CD4-positive, alpha-beta T cell treated with Interleukin-10 for 1 hour (primary cell): ENCODE measurements at places on chromosomes 7 and 10.
A peak's percentile ranks its signal among the peaks of the same experiment; 100 is the strongest.

DNA sequence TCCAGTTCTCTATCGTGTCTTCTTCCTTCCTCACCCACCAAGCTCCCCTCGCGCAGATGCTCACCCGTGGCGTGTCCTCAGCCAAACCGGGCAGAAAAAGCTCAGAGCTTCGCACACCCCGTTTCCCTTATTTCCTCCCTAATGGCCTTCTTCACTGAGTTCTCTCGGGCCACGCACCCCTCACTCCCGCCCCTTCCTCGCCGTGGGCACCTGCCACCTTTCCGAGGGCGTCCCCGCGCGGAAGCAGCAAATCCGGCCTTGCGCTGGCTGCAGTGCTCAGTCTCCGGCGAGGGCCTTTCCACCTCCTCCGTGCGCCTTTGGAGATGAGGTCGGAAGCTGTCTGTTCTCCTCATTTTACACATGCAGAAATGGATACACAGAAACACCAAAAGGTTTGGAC lies 12.4 kb upstream of the CALML3 start:
- DNase-seq, result no peak

GRCh38 chr7:51633596-51633995 lies 317.0 kb upstream of the COBL start:
- DNase-seq, result no peak

DNA sequence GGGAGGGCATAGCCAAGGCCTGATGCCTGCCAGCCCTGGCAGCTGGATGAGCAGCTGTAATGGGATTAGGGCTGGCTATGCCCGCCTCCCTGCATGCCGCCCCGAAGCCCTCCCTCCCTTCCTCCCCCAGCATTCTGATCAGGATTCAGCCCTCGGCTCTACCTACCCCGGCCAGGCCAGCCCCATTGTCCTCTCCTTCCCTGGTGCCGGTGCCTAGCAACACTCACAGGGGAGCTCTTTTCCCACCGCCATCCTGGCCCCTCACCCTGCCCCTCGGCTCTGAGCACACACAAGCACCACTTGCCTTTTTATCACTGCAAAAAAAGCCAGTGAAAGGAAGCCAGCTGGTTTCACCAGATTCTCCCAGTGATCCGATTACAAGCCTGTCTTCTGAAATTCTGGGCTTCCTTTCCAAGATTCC lies 9.0 kb upstream of the ADCYAP1R1 start:
- DNase-seq, result no peak

DNA sequence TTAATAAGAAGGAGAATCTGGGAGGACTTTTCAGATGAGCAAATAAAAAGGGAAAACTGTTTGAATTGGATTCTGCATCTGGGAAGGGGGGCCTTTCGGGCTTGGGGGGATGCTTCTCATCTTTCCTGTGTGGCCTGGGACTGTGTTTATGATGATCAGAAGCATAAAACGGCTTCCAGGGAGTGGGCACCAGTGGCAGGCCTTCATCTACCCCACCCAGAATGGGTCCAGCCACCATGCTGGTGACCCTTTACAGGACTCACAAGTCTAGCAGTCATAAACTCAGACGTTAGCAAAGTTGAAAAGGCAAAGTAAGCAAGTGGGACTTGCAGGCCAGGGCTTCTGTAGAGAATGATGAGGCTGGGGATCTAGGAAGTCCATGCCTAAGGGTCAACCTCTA lies 198.3 kb upstream of the ZMIZ1 start:
- no peak for DNase-seq

DNA sequence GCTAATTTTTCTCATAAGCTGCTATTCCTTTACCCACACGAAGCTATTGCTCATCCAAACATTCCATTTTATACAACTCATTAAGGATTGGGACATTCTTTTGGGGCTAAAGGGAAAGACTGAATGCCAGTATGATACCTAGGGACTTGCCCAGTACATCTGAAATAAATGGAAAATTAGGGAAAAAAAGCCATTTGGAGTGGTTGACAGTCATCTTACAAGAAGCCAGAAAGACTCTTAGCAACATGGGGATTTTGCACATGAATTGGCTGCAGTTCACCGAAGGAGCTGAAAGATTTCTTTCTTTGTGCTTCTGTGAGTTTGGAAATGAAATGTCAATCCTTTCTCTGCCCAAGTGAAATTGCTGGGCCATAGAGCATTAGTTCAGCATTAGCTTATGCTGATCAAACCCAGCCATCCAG lies 43.3 kb upstream of the MTURN start:
- no peak for DNase-seq

- peak; percentile 17 for DNase-seq
Measured at GRCh38 chr7:151863386-151864079, 13.4 kb downstream of the PRKAG2 start.

DNA sequence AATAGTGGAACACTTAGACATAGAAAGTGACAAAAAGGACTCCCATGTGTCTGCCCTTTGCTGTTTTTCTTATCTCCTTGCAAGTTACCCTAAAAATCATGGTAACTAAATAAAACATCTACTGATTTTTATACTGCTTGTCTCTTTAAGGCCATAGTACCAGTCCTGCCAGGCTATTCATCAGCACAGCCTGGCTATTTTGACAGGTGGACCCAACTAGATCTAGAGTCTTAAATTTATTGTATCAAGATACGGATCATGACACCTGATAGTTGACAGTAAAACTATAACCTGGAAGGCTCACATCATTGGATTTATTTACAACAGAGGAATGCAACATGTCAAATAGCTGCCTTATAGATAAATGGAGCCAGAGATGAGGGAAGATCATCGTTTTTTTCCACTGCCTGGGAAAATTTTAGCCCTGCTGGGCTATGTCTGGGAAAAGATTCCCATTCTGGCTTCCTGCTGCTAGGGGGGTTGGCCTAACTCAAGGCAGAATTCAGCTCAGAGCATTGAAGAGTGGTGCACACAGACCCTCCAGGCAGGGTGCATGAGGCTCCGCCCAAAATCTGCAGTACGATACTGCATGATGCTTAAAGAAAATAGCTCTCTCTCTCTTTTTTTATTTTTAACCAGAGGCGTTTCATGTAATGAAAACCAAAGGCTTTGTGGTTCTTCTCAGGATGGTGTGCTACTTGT lies 292.0 kb upstream of the FZD8 start:
- no peak for DNase-seq

DNA sequence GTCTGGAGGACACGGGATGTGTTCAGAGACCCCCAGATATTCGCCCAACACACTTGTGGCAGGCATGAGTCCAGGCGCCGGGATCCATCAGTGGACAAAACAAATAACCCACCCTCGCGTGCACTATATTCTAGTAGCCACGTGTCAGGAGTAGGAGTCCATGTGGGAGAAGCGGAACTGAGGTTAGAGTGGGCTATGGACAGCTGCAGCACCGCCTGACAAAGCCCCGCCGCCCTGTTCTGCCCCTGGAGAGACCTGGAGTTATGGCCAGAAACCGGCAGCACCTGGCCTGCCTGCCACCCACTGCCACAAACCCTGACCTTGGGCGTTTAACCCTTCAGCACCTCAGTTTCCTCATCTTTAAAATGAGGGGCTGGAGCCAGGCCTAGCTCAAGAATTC lies 181.0 kb upstream of the RNF32 start:
- no peak for DNase-seq

DNA sequence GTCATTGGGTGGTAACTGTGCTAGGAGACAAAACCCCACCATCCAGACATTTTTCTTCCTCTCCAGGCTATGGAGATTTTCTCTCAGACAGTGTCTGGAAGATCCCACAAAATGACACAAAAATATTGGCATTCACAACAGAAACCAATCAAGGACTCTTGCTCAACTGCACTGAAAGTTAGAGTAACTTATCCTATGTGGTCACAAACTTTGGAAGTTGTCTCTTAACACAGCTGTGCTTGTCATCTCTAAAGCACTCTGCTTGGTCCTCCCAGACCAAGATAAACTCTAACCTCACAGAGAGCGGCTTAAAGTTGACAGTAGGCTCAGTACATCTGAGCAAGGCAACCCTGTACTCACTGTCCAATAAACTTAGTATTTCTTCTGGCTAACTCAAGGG lies 74.9 kb downstream of the AKR1C4 start:
- DNase-seq, result no peak

DNA sequence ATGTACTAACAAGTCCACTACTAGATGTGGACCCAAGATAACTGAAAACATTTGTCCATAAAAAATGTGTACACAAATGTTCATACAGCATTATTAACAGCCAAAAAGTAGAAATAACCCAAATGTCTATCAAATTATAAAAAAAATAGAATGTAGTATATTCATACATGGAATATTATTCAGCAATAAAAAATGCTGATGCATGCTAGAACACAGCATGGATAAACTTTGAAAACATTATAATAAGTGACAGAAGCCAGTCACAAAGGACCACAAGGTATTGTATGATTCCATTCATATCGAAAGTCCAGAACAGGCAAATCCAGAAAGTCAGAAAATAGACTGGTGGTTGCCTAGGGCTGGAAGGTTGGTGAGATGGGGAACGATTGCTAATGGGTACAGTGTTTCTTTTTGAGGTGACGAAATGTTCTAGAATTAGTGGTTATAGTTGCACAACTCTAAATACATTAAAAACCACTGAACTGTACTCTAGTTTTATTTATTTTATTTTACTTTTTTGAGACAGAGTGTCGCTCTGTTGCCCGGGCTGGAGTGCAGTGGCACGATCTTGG lies 43.3 kb upstream of the ANLN start:
- no peak for DNase-seq

- no peak for DNase-seq
Measured at GRCh38 chr7:110307776-110308175, 783.2 kb upstream of the LRRN3 start.

DNA sequence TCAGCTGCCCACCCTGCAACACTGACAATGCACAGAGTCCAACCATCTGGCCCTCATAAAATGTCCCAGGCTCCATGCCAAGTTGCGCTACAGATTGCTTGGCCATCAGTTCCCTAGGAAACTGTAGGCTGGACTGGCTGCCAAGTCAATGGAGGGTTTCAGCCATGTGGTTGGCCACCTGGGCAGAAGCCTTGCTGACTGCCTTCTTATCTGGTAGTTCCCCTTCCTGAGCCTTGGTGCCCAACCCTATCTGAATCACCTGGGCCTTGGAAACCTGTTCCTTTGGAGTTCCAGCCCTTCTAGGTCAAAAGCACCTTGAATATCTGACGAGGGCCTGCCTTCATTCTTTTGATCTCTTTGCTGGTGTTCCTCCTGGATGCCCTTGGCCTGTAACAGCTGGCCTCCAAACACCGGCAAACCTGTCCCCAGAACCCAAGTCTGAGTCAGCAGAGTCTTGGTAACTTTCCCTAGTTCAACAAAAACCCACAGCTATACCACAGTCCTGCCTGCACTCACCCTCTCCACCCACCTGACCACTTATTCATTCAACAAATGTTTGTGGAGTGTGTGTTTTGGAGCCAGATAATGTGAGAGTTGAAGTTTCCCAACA lies 37.4 kb upstream of the KDM7A start:
- DNase-seq, result no peak

- DNase-seq, result no peak
Measured at GRCh38 chr7:151391358-151391730, 18.5 kb downstream of the WDR86 start.

GRCh38 chr7:94059746-94060145 lies 55.6 kb upstream of the BET1 start:
- no peak for DNase-seq

DNA sequence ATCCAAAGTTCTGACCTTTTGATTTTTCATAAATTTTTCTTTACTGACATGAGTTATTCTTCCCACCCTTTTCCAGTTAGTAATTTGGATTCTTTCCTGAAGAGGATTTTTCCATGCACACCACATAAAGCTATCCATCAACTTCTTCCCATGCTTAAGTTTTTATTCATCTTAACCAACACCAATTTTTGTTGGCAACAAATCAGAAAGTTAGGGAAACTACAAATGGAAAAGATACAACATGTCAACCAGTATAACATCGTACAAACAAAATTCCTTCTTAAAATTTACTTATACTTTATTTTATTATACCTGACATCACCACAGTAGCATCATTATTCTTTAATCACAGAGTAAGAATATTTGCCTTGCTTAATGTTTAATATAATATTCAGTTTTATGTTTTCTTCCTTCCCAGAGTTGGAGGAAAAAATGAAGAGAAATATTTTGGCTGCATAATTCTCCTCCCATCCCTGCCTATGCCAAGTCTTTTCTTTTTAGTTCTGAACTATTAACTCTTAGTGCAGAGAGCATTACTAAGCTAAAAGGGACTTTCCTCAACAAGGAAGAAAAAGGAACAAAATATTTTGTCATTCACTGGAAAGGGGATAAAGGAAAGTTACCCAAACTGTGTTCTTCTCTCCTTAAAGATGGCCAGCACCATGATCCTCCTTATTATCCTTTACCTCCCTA lies 67.5 kb upstream of the MEOX2 start:
- DNase-seq, result no peak

DNA sequence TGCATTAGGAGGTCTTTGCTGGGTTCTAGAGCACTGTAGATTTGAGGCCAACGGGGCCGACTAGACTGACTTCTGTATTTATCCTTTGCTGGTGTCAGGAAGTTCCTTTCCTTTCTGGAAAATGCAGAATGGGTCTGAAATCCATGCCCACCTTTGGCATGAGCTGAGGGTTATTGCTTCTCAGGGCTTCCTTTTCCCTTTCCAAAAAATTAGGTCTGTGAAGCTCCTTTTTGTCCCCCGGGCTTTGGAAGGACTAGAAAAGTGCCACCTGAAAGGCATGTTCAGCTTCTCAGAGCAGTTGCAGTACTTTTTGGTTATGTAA lies 675 bp downstream of the IL6 start:
- no peak for DNase-seq

- no peak for DNase-seq
Measured at GRCh38 chr10:15141136-15142054, 27.1 kb downstream of the NMT2 start.

GRCh38 chr10:32060347-32060746 lies 4.1 kb upstream of the KIF5B start:
- DNase-seq, result no peak

DNA sequence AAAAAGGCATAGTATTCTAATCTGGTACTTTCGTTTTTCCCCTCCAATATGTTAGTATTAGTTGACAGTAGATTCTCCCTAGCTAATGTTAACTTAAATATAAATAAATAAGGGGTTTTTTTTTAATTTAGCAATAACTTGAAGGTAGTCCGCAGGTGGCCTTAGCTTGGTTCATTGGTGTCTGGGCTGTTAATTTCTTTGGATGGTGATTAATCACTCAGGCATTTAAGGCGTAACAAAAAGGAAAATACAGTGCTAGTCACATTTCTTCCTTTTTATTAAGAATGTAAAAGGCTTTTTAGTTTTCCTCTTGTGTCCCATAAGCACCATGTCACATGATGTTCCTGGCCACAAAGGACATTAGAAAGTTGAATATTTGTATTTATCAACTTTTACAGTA lies 161.0 kb upstream of the POT1 start:
- DNase-seq, result no peak

DNA sequence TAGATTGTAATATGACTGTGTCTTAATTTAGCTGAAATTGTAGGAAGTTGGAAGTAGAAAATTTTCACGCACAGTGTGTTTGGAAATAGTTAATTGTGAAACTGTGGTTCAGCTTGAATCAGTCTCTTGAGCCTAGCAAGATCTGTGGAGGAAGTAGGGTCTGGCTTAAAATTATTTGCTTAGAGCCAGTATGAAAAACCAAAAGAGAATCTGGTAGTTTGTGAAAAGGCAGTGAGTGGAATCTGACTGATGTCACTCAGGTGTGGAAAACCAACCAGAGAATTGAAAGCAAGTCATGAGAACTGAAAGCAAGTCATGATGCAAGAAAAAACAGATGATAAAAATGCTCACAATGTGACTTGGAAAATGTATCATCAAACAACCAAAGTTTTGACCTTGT lies 11.5 kb downstream of the LIPJ start:
- DNase-seq, result no peak
